Hematopoietic multipotent progenitor cell (in vitro differentiated cells): ENCODE measurements at places on chromosomes 2 and 18.
A peak's percentile ranks its signal among the peaks of the same experiment; 100 is the strongest.

DNA sequence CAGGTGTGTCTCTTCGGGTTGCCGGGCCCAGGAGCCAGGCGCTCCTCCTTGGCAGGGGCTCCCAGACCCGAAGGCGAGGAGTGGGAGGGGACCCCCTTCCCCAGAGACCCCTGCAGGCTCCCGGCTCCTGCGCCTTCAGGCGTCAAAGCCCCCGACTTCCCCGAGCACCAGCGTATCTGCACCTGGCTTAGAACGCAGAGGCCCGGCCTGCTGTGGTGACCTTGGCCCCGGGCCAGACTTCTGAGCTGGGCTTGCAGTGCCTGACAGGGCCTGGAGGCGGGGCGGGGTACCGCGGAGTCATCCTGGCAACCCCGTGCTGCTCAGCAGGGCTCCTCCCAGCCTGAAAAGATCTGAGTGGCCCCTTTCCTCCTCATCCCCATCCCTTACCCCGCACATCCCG lies 27.0 kb downstream of the SKA1 start:
- no peak for DNase-seq

- DNase-seq, result no peak
Measured at GRCh38 chr2:43068631-43069517, 157.5 kb downstream of the ZFP36L2 start.

DNA sequence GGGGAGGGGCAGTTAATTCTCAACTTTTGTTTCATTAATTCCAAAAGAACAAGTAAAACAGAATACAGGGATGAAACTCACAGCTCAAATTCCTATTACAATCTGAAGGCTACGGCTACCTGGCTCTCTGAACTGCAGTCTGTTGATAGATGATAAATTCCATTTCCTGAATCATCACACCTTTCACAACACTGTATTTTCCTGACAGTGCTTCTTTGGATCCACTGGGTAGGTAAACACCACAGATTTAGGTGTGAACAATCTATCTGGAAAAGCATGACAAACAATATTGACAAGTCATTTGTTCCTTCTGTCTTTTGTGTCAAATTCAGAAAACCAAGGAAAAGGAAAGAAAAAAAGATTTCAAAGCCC lies 843.2 kb downstream of the LRRTM4 start:
- DNase-seq, result no peak

DNA sequence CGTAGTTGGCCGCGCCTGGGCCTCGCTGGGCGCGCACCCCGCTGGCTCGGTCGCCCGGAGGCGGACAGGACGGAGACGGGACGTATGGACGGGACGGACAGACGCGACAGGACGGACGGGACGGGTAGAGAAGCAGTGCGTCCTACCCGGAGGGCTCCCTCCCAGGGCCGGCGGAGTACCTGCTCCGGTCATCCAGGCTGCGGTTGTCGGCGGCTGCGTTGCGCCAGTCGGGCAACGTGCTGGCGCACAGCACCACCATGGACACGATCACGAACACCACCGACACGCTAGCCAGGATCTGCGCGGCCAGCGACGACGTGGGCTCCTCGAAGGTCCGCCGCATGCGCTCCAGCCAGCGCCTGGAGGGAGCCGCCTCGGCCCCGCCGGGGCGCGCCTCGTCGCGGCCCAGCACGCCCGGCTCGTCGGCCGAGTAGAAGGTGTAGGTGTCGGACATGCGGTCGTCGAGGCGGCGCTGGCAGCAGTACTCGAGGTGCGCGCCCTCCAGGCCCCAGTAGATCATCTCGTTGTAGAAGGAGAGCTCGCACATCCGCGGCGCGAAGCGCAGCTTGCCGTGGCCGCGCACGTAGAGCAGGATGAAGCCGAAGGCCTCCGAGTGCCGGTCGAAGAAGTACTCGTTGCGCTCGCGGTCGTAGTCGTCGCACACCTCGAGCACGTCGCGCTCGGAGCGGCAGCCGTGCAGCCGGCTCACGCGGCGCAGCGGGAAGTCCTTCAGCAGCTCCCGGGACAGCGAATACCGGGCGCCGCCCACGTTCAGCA lies 903 bp downstream of the KCNG3 start:
- peak; percentile 22 for DNase-seq

DNA sequence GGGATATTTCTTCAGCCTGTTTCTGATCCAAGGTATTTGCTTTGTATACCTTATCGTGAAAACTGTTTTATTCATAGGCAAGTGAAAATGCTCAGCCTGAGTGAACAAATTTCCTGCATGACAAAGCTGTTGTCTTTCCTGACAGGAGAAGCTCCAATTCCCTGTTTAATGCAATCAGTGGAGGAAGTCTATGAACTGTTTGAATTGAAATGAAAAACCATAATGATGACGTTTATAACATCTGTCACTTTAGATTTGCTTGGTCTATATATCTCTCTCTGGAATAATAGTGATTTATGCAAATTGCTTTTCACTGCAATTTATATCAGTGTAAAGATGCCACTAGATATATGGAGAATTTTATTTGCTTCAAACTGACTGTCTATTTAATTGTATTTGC lies 239.4 kb upstream of the HNMT start:
- DNase-seq, result no peak

DNA sequence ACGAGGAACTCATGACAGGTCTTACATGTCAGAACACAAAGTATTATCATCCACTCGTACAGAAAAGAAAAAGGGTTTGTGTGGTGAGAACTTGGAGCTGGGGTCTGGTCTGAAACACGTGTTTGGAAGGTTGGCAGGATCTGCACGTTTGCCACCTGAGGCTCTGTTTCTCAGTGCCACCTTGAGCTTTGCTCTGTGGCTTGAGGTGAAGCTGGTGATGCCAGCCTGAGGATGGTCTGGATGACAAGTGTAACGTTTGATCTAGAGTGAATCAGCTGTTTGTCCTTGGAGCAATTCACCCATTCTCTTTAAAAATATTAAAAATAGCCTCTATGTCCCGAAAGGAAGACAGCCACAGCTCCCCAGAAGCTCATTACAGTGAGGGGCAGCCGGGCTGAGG lies 45.4 kb upstream of the KLF11 start:
- DNase-seq, result no peak

DNA sequence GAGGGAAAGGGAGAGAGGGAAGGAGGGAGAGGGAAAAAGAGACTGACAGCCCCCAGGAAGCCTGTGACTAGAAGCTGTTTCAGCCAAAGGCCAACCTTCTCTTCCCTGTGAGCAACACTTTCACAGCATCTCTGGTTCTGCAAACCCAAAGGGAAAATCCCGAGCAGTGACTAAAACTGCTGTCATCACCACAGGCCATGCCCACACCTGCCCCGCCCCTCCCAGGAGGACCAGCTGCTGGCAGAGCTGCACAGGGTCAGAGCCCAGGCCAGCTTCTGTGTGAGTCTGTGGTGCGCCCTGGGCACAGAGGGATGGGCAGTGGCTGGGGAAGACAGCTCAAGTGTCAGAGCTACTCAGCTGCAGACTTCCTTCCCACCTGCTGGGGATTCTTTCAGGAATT lies 64.9 kb upstream of the OTOS start:
- DNase-seq, result no peak
